ENCODE measurements at places on chromosomes 6 and 20.

- DNase-seq, result no peak
These were observed 125.6 kb downstream of the MAFB start for GRCh38 chr20:40563296-40563950.

DNA sequence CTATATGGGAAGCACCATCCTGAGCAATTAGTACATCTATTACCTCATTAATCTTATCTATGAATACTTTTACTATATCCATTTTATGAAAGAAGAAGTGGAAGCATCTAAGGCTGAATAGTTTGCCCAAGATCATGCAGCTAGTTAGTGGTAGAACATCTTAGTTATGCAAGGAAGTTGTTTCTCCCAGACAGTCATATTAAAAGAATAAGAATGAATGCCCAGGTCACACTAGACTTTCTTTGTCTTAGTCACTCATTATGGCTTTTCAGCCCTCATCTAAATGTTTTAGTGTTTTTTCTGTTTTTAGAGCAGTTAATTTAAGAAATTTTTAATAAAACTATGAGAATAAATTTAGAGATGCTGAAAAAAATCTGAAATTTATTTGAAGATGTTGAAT is 517.5 kb downstream of the CDKAL1 start:
- no peak for DNase-seq

DNA sequence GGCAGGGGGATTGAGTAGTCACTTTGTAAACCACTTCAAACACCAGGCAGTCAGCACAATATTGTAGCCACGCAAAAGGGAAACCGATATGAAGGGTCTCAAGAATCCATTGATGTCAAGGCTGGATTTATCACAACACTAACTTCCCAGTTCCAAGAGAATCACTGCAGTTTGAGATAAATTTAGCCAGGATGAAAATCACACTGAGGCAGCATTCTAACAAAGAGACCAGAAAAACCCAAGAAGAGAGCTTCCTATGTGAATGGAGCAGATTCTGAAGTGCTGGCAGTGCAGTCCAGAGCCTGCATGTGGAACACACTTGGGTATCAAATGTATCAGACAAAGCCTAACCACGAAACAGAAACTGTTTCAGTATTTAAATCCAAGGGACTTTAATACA is 84.6 kb downstream of the KIF16B start:
- no peak for DNase-seq

- no peak for DNase-seq
These were observed 3.3 kb downstream of the MYO6 start for GRCh38 chr6:75752365-75752764.

GRCh38 chr20:542777-543368 is 717 bp downstream of the CSNK2A1 start:
- DNase-seq, result peak; percentile 26

DNA sequence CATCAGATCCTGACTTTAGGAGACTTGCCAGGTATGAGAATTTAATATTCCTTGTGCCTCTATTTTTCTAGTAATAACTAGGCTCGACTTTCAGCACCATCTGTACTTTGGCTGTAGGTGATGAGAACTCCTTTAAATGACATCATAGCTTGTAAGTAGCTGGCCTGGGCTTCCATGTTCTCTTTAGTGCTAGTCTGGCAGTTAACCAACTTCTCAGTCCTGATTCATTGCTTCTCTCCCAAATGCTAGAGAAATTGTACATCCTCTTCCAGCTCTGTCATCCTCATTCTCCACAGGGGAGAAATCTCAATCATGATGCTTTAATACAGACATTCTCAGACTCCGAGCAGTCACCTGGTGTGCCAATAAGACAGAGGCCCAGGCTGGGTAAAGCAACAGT is 143.5 kb upstream of the MOCS1 start:
- DNase-seq, result no peak

Measured in hematopoietic multipotent progenitor cell (in vitro differentiated cells).